ENCODE measurements at places on chromosomes 16 and 17.

GRCh38 chr17:73224663-73225305 is 31.9 kb downstream of the COG1 start:
- DNase-seq = no peak

DNA sequence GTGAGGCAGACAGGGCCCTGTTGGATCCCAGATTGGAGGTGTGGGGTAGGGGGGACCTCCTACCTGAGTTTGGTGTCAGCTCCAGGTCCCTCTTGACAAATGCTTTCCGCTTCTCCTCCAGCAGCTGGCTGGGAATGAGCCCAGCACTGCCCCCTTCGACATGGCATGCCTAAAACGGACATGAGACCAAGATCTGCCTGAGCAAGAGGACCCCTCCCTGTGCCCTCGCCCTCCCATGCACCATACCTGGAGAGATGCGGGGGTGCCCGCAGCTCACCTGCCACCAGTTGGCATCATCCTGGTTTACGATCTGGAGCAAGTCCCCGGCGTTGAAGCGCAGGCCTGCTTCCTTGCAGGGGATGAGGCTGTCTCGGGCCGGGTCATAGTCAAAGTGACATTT is 26.2 kb downstream of the MPP2 start:
- DNase-seq = no peak

- no peak for DNase-seq
Observed at GRCh38 chr16:6663668-6664067, 669.0 kb upstream of the RBFOX1 start.

DNA sequence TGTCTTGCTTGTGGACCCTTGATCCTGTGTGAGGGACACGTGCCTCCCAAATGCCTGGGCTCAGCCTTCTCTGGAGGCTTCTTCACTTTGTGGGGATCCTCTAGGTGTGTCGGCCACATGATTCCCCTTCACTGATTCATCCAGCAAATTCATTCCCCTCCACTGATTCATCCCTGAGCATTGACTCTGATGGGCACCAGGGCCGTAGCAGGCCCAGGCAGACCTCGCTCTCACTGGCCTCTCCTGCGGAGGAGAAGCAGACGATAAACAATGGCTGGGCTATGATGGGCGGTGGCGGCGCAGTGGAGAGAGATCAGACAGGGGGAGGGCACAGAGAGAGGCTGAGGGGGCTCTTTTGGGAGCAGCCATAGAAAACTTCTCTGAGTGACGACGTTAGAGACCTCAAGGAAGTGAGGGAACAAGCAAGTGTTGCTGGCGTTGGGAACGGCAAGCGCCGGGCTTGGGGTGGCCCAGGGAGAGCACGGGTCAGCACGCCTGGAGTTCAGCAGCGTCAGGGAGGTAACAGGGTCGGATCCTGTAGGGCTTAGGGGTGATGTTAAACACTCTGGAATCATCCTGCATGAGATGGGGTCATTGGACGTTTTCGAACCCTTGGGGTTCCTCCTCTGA is 17.5 kb upstream of the RPTOR start:
- no peak for DNase-seq

DNA sequence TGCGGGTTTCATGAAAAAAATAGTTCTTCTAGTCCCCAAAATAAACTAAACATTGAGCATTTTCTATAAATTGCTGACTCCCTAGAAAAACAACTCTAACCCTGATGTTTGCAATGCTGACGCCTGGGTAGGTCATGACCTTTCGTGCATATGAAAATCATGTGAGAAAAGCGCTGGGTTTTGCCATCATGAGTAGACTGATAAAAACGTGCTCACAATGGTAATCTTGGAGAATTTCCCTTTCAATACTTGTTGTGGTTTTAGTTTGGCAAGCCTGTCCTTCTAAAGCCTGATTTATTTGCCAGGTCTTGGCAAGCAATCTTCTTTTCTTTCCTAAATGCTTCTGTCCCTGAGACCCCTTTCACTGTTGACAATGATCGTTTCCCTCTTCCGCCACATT is 4.0 kb upstream of the CLEC10A start:
- no peak for DNase-seq

- DNase-seq = peak; percentile 67
Observed at GRCh38 chr17:62627904-62628633, 599 bp downstream of the MRC2 start.

- DNase-seq = no peak
Observed at GRCh38 chr16:77918809-77919707, 103.3 kb upstream of the CLEC3A start.

GRCh38 chr16:30139583-30140481 is 16.8 kb upstream of the MAPK3 start:
- no peak for DNase-seq

GRCh38 chr17:49621946-49622529 is 46.4 kb downstream of the NXPH3 start:
- DNase-seq = no peak

- DNase-seq = peak; percentile 32
Observed at GRCh38 chr16:23949630-23950290, 114.0 kb downstream of the PRKCB start.

GRCh38 chr16:2206780-2207433 is 1.7 kb downstream of the MLST8 start:
- no peak for DNase-seq

DNA sequence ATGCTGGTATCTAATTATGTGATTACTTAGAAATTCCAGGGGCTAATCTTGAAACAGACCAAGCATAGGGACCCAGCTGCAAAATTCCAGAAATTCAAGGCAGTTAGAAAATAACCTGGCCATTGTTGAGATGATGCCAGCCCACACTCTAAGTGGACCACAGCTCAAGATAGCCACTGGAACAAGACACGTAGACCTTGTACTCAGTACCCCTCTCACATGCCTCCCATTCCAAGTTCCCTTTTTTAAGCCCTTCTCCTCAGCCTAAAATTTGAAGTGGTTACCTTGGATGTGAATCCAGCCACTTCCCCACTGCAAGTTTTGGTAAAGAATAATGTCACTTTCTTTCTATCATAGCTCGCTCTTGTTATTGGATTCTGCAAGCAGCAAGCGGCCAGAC is 4.1 kb upstream of the ZNF19 start:
- no peak for DNase-seq

DNA sequence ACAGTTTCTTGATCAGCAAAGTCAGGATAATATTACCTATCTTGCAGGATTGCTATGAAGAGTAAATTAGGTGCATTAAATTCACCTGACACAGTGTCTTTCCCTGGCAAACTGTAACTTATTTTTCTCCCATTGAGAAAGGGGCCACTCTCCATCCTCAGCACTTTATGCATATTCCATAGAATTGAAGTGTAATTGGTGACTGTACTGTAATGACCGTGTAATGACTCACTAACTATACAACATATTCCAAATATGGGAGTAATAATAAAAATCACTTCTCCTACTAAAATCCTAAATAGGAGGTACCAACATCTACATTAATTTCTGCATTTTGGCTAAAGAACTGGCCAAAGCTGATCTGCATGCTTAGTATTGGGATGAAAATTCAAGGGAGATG is 141.9 kb upstream of the NOG start:
- no peak for DNase-seq

DNA sequence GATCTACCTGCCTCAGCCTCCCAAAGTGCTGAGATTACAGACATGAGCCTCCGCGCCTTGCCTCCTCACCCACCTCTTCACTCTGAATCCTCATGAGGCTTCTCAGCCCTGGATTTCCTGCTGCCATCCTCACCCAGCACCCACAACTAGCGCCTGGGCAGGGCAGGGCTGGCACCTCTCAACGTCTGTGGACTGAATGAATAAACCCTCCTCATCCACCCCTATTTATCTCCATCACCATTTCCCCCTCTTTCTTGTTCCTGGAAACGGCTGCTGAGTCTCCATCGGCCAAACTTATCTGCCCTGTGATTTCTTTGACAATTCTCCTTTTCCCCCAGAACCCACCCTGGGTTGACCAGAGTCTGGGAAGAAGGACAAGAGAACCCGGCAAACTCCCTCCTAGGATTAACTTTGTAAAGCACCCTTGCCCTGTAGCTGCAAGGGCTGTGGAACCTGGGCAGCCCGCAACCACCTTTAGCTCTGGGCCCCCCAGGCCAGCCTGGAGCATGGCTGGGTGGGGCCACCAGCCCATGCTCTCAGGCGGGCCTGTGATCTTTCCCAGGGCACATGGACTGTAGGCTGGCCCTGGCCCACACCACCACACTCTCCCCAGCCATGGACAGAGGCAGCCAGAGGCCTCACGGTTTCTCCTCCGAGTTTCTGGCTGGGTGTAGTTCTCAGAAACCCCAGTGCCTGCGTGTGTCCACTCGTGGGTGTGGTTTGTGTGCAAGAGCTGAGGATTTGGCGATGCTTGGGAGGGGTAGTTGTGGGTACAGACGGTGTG is 2.4 kb downstream of the SPN start:
- DNase-seq = no peak

GRCh38 chr16:81888520-81889394 is 109.7 kb downstream of the PLCG2 start:
- no peak for DNase-seq

DNA sequence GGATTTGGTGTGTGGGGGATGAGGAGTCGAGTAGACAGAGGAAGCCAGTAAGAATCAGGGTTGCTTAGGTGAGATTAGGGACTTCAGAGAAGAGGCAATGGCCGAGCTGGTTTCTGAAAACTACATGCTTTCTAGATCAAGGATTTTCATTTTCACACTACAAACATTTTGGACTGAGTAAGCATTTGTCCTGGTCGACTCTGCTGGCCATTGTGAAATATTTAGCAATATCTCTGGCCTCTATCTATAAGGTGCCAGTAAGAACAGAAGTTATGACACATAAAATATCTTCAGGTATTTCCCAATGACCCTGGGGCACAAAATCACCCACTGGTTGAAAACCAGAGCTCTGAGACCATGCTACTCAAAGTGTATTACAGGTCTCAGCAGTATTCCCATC is 1275.1 kb upstream of the CDH8 start:
- DNase-seq = no peak

- no peak for DNase-seq
Observed at GRCh38 chr16:761625-762513, 1.3 kb downstream of the MSLN start.

DNA sequence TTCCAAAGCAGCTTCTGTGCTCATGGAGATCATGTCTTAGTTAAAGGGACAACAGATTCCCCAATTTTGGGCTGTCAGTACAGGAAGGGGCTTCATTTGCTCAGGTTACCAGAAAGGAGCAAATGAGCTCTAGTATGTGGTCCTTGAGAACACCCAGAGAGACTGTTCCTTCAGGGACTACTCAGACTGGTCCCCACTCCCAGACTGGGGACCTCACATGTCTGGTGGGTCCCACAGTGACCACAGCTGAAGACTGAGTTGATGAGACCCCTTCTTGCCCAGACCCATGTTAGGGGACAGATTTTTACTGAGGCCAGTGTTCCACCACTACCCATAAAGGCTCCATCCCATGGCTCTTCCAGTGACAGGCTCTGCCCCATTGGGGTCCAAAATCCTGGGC is 1695.2 kb downstream of the TP53TG3F start:
- no peak for DNase-seq

GRCh38 chr16:12903407-12904328 is 2.3 kb downstream of the SHISA9 start:
- DNase-seq = no peak

DNA sequence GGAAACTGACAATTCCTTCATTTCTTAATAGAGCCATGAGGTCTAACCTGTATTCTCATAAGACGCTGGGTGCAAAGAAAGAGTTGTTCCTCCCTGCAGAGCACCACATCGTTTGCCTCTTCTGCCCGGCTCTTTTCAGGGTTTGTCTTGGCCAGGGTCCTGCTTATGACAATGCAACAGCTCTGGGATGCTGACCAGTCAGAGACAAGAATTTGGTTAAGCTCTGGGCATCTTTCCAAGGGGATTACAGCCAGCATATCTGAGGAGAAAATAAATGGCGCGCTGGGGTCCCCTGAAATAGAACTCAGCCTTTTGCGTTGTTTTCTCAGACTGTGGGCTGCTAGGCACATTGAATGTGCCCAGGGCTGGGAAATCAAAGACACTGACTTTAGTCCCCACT is 128.6 kb downstream of the SHISA6 start:
- DNase-seq = no peak

Data from GM20000 (cell line).